SHP77 treated with DMSO at 0.1 percent for 48 hours (cell line): ENCODE measurements at places on chromosomes 11 and 22.

GRCh38 chr11:1303126-1303821, 6.2 kb downstream of the TOLLIP start:
- DNase-seq: no peak

GRCh38 chr11:48880021-48880441, 103.7 kb downstream of the TRIM51G start:
- DNase-seq: no peak

- DNase-seq: no peak
Measured at GRCh38 chr11:121723246-121723741, 270.5 kb upstream of the SORL1-AS1 start.

DNA sequence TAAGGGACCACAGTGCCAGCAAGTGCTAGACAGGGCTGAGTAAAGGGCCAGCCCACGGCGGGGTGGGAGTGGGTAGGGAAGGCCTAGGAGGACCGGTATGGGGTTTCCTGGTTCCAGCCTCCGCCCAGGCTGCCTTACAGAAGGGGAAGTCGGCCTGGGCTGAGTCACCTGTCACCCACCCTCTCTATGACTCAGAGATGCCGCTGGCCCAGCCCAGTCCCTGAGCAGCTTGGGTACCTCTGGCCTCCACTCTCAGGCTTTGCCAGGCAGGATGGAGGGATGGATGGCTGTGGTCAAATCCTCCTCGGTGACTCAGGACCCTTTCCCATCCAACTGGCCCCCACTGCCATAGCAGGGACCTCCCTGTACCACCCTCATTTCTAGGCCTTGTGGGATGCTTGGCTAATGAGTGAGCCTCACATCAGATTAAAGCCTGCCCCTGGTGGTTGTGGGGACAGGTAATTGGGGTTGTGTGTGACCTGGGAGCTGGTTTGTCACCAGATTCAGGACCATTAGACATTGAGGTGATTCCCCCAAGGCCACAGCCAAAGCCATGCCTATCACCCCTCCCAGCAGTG, 13.9 kb downstream of the SLC35E4 start:
- DNase-seq: no peak

GRCh38 chr11:9210922-9211320, 54.2 kb downstream of the DENND5A start:
- no peak for DNase-seq

DNA sequence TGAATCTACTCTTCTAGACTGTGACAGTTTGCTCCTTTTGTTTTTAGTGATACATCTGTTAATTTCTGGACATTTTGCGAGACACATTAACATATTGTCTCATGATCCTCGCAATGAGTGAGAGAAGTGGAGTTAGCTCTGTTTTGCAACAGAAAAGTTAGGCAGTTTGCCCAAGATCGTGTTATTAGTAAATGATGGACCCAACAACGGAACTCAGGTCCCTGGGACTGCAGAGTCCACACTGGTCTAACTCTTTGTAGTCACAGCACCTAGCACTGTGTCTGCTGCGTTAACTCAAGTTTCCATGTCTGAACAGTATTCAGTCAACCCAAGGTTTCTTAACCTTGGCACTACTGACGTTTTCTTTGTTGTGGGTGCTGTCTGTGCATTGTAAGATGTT, 3.2 kb downstream of the DEPDC7 start:
- no peak for DNase-seq

- no peak for DNase-seq
Measured at GRCh38 chr11:65863889-65864705, 3.9 kb downstream of the MUS81 start.

DNA sequence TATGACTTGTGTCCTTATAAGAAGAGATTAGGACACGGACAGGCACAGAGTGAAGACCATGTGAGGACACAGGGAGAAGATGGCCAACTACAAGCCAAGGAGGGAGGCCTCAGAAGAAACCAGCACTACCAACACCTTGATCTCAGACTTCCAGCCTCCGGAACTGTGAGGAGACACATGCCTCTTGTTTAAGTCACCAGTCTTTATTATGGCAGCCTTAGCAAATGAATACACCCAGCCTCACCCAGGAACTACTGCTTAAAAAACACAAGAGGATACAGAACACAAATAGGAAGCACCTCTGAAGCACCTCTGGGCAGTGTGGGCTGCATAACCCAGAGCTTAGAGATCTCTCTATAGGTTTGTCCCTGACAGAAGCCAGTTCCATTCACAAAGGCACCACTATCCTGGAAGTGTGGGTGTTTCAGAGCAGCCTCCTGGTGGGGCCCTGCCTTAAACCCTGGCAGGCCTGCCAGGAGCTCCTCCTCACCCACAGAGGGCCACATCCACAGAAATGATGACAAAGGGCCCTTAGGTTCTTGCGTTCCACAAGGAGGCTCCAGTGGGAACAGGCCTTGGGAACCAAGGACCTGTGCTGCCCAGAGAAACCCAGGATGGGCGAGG, 58.8 kb downstream of the CHRDL2 start:
- DNase-seq: no peak

GRCh38 chr11:95700471-95700817, 89.1 kb downstream of the FAM76B start:
- DNase-seq: no peak

GRCh38 chr11:129974237-129974636, 28.4 kb downstream of the PRDM10 start:
- no peak for DNase-seq

GRCh38 chr11:132937016-132937415, 595.3 kb downstream of the OPCML start:
- no peak for DNase-seq

GRCh38 chr22:46546466-46547178, 9.2 kb upstream of the CELSR1 start:
- DNase-seq: no peak

DNA sequence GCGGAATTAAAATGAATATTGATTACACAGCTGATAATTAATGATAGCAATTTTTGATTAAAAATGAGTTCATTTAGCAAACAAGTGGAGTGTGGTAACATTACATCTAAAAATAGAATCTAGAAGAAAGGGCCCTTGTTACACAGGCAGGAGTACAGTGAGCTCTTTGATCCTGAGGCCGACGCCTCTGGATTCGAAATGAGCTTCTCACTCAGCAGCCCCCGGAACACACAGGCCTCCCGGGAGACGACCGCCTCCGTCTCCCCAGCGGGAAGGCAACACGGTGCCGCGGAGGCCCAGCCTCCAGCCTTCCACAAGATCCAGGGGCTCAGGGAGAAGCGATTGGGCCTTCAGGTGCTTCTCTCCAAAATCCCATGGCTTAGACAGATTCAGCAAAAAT, 379.1 kb downstream of the BRD1 start:
- DNase-seq: no peak

- no peak for DNase-seq
Measured at GRCh38 chr22:39215426-39216142, 29.2 kb downstream of the PDGFB start.

DNA sequence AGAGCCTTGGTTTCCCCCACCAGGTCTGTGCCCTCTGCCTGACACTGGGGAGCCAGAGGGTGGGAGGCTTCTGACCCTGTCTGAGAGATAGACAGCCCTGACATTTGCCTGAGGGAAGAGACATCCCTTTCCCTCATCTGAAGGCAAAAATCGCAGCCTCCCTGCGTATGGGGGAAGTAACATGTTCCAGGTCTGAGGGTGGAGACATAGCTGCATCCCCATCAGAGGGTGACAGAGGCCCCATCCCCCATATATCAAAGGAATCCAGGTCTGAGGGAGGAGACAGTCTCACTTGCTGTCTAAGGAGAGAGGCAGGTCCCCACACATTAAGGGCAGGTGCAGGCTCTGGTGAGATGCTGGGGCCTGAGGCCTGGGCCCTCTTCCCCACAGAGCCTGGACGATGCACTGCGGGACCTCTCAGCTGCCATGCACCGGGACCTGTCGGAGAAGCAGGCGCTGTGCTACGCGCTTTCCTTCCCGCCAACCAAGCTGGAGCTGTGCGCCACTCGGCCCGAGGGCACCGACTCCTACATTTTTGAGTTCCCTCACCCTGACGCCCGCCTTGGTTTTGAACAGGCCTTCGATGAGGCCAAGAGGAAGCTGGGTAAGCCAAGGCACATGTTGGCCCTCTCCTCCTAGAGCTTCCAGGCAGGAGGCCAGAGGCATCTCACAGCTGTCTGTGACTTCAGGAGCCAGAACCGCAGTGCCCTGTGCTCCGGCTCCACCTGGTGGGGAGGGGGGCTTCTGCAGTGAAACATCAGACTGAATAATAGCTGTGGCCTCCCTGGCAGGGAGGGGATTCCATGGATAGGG, 16.1 kb upstream of the RELT start:
- DNase-seq: peak; percentile 7

DNA sequence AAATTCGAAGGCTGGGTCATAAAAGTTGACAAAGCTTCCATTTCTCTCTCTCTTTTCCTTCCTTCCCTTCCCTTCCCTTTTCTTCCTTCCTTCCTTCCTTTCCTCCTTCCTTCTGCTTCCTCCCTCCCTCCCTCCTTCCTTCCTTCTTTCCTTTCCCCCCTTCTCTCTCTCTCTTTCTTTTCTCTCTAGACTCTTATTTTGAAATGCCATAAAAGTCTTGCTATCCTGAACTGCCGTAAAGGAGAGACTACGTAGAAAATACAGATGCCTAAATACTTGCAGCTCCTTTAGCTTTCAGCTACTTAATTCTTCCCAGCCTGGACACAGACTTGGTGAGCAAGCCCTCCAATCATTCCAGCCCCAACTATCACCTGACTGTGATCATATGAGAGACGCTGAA, 1644.4 kb downstream of the FAM181B start:
- no peak for DNase-seq

- no peak for DNase-seq
Measured at GRCh38 chr11:96197801-96198701, 144.9 kb downstream of the MAML2 start.

GRCh38 chr11:131754671-131755070, 384.3 kb downstream of the NTM start:
- DNase-seq: no peak

- DNase-seq: no peak
Measured at GRCh38 chr11:119810478-119811232, 81.7 kb upstream of the NECTIN1 start.

- DNase-seq: no peak
Measured at GRCh38 chr22:50208939-50209892, 8.4 kb downstream of the SELENOO start.

GRCh38 chr11:115276799-115277198, 227.4 kb downstream of the CADM1 start:
- DNase-seq: no peak

- DNase-seq: peak; percentile 39
Measured at GRCh38 chr11:112219476-112220232, 6.6 kb upstream of the PTS start.

DNA sequence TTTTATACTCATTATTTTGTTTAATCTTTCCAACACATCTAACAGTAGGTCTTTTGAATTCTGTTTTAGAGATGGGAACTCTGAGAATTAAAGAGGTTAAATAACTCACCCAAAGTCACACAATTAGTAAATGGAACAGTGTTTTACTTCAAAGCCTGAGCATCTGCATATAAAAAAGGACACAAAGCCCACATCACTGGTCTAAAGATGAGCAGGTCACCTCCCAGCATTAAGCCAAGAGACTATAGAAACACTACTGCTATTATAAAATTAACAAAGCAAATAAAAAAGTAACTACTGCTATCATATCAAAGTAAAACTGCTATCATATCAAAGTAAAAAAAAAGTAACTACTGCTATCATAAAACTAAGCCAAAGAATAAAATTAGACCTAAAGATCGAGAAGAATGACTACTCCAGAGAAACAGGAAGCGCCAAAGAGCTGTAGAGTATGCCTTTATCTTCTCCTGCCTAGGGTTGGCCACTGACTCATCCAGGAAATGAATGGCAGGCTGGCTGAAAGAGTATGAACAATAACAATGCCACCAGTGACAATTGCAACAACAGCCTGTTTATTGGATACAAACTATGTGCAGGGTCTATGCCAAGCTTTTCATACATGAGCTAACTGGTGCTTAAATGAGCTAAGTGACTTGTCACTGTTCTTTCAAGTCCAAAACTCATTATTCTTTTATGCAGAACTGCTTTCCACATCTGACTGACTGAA, 1153.0 kb upstream of the TENM4 start:
- no peak for DNase-seq

- no peak for DNase-seq
Measured at GRCh38 chr11:111063726-111064517, 181.6 kb upstream of the POU2AF2 start.
